NCI-H774 (cell line): ENCODE measurements at places on chromosomes 3 and 15.

- DNase-seq, result no peak
Observed at GRCh38 chr3:148631124-148631903, 66.4 kb upstream of the AGTR1 start.

DNA sequence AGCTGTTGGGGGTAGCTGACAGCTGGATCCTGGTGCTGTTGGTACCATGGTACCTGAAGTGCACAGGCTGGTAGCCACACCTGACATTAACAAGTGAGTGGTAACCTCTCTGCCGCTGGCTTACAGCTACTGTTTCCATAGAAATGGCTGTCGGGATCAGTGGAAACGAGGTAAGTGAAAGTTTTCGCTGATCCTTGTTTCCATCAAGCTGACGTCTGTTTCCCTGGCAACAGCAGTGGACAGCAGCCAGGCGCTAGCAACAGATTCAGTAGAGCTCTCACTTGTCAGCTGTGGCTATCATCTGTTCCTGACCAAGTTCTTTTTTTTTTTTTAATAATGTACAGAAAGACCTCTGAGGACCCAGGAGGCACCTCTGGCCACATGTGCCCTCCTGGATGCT lies 166.2 kb downstream of the CHDH start:
- peak; percentile 29 for DNase-seq

DNA sequence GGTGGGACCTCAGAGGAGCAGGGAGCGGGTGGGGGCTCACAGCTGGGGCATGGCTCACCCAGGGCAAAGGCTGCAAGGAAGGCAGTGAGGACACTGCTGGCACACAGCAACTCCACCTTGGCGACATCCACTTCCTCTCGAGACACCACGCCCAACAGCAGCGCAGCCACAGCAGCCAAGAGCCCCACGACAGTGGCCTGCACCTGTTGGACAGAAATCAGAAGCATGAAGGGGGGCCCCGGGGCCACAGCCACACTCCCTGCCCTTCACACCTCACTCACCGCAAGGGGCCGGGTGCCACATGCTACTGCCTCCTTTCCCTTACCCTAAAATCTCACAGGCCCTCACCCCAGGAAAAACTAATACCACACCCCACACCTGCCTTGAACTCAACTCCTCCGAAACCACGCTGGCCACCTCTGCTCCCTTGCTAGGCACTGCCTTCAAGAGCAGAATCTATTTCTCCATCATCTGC lies 57.3 kb downstream of the ROPN1B start:
- no peak for DNase-seq

- no peak for DNase-seq
Observed at GRCh38 chr3:49513494-49514124, 40.7 kb upstream of the BSN start.

DNA sequence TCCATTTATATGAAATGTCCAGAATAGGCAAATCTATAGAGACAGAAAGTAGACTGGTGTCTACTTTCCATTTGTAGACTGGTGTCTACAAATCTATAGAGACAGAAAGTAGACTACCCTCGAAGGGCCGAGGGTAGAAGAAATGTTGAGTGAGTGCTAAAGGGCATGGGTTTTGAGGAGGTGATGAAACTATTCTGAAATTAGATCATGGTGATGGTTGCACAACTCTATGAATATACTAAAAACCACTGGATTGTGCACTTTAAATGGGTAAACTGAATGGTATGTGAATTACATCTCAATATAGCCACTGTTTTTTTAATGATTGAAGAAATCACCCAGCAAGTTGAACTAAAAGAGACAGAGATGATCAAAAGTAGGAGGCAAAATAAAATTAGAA lies 27.9 kb downstream of the TP53BP1 start:
- DNase-seq, result no peak

- no peak for DNase-seq
Observed at GRCh38 chr15:29337156-29337959, 67.7 kb upstream of the NSMCE3 start.

DNA sequence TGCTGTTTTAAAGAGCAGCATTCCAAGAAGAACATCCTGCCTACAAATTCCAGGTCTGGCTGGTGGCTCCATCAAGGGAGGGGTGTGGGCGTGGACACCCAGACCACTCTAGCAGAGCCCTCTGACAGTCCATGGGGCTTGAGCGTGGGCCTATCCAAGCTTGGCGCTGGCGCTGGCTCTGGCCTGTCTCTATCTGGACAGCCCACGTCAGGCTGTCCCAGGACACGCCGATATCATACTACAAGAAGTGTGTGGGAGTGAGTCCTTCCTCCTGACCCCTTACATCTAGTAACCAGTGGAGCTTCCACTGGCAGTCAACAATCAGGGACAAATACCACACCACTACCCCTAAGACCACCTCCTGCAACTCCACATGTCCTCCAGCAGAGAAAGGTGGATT lies 17.1 kb upstream of the DUSP7 start:
- DNase-seq, result no peak

- DNase-seq, result no peak
Observed at GRCh38 chr3:177157492-177157891, 39.8 kb downstream of the TBL1XR1 start.
